ENCODE measurements at places on chromosomes 7 and 10. TPM values are rescaled to one million over a fixed set of nuclear protein-coding genes. Genes with fewer than 3 reads are reported as not detected.

The FZD8 gene
- 5.9 TPM for total RNA-seq

The CREB5 gene
- 23.6 TPM for total RNA-seq

The HOXA11 gene
- not detected for total RNA-seq

The NPC1L1 gene
- total RNA-seq, result not detected

Measured in cerebellum (tissue), 4 donors.